HuH-7 (cell line): ENCODE measurements at places on chromosomes 4 and X.

DNA sequence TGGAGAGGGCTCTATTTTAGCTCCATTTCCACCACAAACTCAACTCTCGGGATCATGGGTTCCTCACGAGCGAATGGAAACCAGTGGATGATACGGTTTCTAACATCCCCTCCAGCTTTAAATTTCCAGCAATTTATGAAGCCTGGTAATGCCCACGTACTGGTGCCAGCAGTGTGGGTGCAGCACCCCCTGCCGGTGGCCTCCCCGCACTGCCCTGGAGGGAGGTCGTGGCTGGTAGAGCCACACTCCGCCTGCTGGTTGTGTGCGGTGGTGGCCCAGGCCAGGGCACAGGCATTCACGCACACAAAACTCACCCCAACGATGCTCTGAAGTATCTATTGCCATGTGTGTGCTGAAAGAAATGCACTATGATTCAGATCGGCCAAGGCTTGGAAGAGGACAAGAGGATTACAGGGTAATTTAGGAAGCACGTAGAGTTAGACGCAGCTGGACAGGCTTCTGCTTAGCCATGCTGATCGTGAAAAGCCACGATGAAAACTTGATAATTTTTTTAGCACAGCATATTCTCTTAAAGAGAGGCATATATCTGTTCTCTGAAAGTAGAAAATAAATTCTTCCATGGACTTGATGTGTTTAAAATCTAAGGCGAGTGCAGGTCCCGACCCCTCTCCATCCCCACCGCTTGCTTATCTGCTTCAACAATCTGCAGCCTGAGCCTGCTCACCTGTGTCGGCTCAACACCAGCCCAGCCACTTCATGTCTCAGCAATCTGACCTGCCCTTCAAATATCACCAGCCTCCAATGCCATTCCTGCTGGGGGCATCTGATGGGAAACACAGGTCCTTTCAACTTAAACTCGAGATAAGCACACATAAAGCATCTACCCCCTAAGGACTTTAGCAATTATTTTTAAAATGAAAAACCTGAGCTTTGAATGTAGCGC is 59.1 kb downstream of the SCD5 start:
- peak; percentile 61 for DNase-seq

DNA sequence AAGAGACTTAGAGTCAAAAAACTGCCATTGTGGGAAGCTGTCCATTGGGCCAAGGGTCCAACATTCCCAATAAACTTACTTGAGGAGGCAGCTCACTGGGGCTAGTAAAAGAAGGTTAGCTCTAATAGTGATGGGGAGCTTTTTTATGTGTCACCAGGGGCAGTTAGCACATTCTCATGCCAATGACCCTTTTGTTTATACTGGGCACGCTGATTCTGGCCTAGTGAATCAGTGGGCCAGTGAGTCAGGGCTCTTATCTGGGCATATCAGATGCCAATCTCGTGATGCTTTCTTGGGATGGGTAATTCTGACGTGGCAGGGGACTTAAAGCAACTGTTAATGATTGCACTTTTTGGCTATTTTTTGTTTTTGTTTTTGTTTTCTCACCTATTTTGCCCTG is 27.8 kb downstream of the TCEAL1 start:
- no peak for DNase-seq

GRCh38 chr4:175090116-175090515 is 172.0 kb downstream of the ADAM29 start:
- DNase-seq = no peak

DNA sequence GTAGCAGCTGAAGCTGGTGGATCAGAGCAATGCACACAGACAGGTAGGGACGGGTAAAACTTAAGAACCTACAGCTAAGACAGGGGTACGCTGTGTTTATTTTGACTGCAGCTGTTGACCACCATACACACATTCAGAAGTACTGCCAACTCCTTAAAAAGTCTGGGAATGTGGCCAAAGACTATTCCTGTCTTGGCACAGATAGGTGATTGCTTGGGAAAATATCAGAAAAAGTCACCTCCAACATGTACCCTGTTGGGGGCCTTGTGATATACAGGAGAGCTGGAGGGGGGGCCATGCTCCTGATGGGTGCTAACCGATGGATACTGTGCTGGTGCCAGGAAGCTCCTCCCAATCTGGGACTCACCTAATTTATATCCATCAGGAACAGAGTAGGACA is 121.2 kb downstream of the VCX2 start:
- no peak for DNase-seq

GRCh38 chr4:13481569-13481968 is 2.6 kb downstream of the RAB28 start:
- DNase-seq = no peak
